ENCODE measurements at places on chromosomes 12 and 14.

DNA sequence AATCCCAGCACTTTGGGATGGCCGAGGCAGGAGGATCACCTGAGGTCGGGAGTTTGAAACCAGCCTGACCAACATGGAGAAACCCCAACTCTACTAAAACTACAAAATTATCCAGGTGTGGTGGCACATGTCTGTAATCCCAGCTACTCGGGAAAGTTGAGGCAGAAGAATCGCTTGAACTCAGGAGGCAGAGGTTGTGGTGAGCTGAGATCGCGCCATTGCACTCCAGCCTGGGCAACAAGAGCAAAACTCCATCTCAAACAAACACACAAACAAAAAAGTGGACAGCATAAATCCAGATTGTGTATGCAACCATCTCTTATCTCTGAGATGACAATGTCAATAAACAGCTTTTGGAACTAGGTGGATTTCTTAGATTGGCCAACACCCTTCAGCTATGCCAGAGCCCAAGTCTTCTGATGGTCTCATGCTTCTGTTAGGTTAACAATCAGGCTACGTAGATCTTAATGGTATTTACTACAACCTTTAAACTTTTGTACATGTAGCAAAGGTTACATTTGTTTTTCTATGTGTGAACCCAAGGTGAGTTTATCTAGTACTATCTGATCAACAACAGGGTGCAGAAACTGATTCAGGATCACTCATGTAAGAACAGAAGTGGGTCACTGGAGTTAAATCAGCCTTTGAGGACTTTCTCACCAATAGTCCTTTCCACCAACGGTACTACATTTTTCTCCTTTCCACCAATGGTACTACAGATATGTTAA, 73.7 kb downstream of the DUSP16 start:
- no peak for DNase-seq

- no peak for DNase-seq
Measured at GRCh38 chr14:93788293-93788542, at the start of gene PRIMA1. PRIMA1 (minus strand) TSS chr14:93788485; CDS start chr14:93787718, 767 bp downstream.

GRCh38 chr12:127383281-127383680, 883.7 kb upstream of the TMEM132C start:
- DNase-seq, result no peak

DNA sequence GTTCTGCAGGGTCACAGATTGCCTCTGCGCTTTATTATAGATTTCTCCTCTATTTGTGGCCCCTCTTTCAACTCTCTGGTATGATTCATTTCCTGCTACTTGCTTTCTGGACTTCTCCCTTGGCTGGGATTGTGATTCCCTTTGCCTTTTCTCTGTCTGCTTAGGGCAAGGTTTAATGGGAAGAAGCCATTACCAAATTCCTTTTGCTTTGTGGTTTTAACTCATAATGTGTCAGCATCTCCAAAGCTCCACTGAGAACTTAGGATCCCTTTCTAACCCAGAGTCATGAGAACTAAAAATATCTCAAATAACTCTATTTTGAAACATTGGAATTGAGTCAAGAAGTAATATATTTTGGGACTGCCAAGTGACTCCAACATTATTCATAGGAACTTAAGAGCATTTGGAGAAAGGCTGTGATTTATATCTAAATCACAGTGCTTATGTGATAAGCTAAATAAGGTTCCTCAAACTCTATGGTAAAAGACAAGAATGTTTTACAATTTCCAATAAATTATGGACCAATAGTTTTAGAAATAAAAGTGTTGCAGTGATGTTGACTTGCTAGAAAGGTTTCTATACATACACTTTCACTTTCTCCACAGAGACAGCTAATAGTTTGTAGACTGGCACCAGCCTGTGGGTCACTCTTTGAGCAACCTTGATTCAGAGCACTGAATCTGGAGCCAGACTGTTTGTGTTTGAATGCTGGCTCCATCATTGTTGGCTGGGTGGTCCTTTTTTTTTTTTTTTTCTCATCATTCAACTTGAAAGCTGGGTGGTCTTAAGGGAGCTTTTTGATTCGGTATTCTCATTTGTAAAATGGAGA, 93.9 kb downstream of the DACT1 start:
- DNase-seq, result no peak

DNA sequence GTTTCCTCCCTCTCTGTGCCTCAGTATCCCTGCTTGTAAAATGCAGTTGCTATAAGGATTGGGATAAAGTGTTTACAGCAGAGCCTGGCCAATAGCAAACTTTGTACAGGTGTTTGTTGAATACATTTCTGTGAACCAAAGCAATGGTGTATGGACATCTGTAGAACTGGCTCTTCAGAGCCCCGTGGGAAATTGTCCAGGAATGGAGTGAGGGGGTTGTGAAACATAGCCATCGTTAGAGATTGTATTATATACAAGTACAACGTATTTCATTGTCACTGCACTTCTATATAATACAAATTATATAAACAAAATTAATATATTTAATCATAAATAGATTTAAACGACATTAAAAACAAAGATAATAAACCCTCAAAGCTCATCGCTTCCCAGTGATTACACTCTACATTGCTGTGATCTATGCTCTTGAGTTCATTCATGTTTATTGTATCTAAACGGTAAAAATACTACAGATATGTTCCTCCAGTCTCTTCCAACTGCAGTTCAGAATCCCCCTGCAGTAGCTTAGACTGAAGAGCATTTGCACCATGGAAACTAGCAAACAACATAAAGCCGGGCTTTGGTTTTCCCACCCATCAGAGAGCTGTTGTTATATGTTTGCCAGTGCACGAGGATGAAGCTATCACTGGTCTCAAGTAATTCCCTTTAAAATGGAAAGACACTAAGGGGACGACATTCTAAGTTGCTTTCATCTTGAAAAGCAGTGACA, 216.7 kb downstream of the TMEM132C start:
- no peak for DNase-seq

Measured in progenitor cell of endocrine pancreas (in vitro differentiated cells).